ENCODE measurements at places on chromosomes 5 and 9.
A peak's percentile ranks its signal among the peaks of the same experiment; 100 is the strongest.

DNA sequence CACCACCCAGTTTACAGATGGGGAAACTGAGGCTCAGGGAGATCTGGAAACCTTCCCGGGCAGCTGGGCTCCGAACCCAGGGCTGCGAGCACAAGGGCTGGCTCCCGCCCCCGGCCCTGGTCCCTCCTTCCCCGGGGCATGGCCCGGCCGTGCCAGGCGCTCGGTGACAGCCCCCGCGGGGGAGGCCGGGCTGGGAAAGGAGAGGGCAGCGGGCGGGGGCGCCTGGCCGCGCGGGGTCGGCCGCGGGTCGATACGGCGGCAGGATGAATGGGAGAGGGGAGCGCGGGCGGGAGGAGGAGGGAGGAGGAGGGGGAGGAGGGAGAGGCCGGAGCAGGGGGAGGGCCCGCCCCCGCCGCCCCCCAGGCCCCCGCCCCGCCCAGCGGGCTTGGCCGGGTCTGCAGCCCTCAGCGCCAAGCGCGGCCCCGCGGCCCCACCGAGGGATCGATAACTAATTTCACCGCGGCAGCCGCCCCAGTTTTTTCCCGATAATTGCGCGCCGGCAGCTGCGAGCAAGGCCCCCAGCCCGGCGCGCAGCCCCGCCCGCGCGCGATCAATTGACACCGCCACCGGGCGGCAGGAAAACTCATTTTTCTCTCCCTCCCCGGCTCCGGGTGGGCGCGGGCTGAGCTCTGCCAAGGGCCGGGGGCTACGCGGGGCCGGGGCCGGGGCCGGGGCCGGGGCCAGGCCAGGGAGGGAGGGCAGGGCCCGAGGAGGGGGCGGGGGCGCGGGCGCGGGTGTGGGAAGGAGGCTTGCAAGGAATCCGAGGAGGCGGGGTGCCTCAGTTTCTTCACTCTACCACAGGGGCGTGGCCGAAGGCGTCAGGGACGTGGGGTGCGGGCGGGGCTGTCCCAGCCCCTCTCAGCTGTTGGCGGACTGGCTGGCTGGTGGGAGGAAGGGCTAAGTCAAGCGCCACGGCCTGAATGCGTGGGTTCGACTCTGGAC is 52.1 kb downstream of the C9orf50 start:
- no peak for DNase-seq

- DNase-seq: no peak
These were observed 56.2 kb upstream of the LPAR1 start for GRCh38 chr9:111094433-111094924.

GRCh38 chr5:28310696-28311095 is 1272.3 kb upstream of the CDH9 start:
- DNase-seq: no peak

GRCh38 chr5:73180566-73180965 is 7.6 kb downstream of the TMEM174 start:
- DNase-seq: no peak

DNA sequence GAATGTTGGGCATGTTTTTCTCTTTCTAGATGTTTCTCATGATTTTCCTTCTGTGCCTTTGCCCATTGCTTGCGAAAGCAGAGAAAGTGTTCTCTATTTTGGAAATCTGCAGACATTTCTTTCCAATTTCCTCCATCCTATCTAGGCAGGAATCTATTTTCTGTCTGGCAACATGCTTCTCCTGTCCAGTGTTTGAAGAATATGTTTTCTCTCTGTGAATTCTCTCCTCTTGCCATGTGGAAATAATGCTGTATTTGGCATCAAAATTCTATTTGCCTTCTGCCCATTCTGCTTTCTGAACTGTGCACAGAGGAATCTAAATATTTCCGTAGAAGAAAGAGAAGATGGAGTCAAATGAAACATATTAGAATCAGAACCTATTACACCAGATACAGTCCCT is 833.3 kb downstream of the CDH9 start:
- DNase-seq: no peak

- peak; percentile 57 for DNase-seq
These were observed 1.9 kb downstream of the JADE2 start for GRCh38 chr5:134527156-134527960.

- no peak for DNase-seq
These were observed 47.3 kb downstream of the C9orf152 start for GRCh38 chr9:110160685-110161084.

- DNase-seq: no peak
These were observed 1071.9 kb upstream of the ARRDC3 start for GRCh38 chr5:92455011-92455410.

DNA sequence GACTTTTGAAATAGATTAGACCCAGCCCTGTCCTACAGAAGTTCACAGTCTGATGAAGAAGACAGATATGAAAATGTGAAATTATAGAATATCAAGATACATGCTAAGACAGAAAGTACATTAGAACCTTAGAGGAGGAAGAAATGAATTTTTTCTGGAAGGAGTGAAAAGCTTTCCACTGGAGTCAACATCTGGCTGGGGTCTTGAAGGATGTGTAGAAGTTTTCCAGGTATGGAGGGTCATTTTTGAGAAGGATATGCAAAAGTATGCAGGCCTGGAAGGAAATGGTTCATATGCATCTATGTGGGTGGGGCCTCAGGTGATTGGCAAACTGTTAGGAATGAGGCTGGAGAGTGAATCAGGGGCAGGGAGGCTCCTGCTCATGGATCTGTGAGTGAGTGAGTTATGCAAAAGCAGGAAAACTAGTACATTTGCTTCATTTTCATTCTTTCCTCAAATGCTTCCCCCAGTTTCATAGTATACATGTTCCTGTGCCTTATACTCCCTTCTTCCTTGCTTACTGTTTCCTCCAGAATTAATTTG is 142.3 kb downstream of the GRIA1 start:
- no peak for DNase-seq

DNA sequence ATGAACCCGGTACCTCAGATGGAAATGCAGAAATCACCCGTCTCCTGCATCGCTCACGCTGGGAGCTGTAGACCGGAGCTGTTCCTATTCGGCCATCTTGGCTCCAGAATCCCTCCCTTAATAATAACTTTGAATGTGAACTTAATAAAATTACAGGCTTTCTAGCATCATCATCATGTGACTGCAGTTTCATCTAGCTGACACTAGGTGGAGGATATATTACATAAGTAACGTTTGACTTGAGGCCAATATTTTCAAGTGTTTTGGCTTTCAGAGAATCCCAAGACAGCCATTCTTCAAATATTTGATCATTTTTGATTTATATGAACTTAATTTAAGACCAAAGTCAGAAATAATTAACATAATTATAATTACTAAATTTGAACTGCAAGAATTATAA is 474.9 kb upstream of the CDH10 start:
- DNase-seq: no peak

GRCh38 chr5:81209869-81210493 is 23.1 kb upstream of the CKMT2 start:
- DNase-seq: peak; percentile 6

- no peak for DNase-seq
These were observed 218.5 kb downstream of the COMMD10 start for GRCh38 chr5:116303340-116303739.
